NCI-H2029 (cell line): ENCODE measurements at places on chromosomes 11 and 22.

GRCh38 chr22:19059481-19060278 lies 62.5 kb downstream of the DGCR2 start:
- no peak for DNase-seq

GRCh38 chr22:46586531-46587011 lies 33.6 kb upstream of the GRAMD4 start:
- DNase-seq, result no peak

GRCh38 chr11:70611821-70612220 lies 213.5 kb downstream of the CTTN start:
- no peak for DNase-seq

DNA sequence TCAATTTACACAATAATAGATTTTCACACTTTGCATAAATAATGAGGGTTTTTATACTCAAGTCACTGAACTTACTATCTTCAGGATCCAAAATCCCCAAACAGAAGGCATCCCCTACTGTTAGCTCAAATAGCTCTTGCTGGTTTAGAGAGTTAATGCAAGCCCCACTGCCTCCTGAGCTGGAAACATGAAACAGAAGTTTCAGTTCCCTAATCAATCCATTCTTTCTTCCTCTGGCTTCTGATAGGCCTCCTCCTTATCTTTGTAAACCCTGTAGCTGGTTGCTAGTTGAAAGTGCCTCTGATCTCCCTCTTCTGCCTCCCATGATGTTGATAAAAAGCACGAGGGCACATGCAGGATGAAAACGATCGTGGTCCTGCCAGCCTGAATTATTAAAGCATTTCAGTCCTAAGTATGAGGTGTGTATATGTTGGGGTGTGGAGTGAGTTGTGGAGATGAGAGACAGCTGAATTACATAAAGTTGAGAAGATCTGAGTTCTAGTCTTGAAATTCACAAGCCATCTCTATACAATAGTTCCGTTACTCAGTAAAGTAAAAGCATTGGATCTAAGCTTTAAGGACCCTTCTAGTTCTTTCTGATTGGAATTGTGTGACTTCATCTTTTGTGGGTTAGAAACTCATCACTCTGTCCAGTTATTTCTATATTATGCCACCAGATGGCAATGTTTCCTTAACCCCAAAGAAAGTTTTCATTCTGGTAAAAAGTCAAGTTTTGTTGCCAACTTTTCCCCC lies 35.0 kb upstream of the EHF start:
- DNase-seq, result peak; percentile 28

DNA sequence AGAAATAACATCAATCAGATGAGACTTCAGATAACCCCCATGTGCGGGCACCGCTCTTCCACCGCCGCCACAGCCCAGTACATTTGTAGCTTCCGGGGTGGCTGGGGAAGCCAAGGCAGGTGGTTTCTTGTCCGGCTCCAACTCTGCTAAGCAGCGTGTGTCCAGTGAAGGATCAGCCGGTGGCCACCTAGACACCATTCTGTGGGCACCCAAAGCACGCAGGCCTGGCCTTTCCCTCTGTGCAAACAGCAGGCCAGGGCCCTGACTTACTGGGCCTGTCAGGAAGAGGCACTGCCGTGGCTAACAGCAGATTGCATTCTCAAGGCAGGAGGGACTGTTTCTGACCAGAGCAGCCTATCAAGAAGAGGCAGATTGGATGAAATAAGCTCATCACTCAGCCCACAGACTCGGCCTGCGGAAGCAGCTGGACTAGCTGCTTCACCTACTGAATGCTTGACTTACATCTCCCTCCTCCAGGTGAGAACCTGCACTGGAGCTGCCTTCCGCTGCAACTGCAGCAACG lies 74.8 kb downstream of the ETS1 start:
- DNase-seq, result no peak

- DNase-seq, result no peak
These were observed 66.1 kb downstream of the ARHGAP42 start for GRCh38 chr11:100753172-100753543.

GRCh38 chr11:117497206-117497951 lies 169.7 kb downstream of the CEP164 start:
- DNase-seq, result no peak

DNA sequence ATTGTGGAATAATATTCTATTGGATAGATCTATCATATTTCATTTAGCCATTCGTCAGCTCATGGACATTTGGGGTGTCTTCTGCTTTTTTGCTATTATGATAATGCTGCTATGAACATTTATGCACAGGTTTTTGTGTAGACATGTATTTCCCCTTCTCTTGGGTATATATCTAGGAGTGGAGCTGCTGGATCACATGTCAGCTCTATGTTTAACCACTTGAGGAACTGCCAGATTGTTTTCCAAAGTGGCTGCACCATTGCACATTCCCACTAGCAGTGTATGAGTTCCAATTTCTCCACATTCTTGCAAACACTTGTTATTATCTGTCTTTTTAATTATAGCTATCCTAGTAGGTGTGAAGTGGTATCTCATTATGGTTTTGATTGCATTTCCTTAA lies 75.0 kb downstream of the C11orf65 start:
- DNase-seq, result no peak

DNA sequence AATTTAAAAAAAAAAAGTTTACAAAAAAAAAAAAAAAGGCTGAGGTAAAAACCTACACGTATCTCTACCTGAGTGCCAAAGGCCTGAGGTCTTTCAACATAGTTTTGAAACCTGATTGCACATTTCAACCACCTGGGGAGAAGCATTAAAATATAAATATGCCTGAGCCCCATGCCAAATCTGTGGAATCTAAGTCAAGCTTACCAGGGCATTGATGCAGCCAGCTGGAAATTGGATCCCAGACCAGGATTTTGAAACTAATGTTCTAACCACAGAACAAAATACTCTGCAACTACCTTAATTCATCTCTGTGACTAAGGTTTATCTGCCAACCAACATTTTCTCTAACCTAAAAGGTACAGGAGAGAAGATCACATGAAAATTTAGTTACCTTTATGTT lies 38.8 kb upstream of the CHRNA10 start:
- DNase-seq, result no peak

GRCh38 chr22:25572708-25573171 lies 8.3 kb downstream of the GRK3 start:
- DNase-seq, result no peak

DNA sequence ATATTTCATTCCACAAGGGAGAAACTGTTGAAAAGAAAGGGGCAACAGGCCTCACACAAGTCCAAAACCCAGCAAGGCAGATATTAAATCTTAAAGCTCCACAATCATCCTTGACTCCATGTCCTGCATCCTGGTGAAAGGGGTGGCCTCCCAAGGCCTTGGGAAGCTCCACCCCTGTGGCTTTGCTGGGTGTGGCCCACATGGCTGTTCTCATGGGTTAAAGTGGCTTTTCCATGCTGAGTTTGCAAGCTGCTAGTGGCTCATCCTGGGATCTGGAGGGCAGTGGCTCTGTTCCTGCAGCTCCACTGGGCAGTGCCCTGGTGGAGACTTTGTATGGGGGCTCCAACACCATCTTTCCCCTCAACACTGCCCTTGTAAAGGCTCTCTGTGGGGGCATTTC lies 106.4 kb downstream of the CTNND1 start:
- DNase-seq, result no peak

GRCh38 chr11:85590848-85591483 lies 36.2 kb downstream of the DLG2 start:
- DNase-seq, result peak; percentile 2

GRCh38 chr11:63673579-63673978 lies 2.4 kb upstream of the ATL3 start:
- no peak for DNase-seq

DNA sequence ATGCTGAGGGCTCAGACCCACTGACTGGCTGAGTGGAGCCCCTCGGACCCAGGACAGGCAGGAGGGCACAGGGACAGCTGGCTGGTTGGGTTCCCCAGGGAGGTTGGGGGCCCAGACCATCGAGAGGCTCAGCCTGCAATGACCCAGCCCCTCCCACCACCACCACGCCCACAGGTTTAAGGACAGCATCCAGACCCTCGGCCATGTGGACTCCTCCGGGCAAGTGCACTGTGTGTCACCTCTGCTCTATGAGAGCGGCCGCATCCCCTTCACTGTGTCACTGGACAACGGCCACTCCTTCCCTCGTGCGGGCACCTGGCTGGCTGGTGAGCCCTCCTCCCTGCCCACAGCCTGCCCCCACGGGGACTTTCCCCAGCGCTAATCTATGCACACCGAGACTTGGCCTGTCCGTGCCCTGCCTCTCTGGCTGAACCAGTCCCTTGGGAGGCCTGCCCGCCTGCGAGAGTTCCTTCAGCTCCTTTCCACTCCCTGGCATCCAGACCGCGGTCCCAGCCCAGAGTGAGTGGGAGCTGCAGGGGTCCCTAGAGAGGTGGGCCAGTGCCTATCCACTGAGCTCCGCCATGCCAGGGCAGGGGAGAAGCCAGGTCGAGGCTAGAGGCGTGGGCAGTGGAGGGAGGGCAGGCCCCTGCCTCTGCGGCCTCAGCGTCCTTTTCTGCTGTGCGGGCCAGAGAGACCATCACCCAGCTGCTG lies 2.2 kb downstream of the SUSD2 start:
- no peak for DNase-seq

DNA sequence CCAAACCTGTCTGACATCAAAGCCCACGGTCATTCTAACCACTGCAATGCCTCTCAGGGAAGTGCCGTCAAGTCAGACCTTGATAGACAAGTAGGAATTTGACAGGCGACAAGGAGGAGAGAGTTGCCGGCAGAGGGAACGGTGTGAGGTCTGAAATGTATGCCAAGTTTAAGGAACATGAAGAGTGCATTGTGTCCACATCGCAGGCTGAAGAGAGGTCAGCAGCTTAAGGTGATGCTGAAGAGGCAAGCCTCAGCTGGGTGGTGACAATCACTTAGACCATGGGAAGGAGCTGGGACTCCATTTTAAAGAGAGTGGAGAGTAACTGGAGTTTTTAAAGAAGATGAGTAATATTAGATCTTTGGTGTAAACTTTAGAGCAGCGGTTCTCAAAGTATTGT lies 104.9 kb upstream of the TBCEL start:
- no peak for DNase-seq

DNA sequence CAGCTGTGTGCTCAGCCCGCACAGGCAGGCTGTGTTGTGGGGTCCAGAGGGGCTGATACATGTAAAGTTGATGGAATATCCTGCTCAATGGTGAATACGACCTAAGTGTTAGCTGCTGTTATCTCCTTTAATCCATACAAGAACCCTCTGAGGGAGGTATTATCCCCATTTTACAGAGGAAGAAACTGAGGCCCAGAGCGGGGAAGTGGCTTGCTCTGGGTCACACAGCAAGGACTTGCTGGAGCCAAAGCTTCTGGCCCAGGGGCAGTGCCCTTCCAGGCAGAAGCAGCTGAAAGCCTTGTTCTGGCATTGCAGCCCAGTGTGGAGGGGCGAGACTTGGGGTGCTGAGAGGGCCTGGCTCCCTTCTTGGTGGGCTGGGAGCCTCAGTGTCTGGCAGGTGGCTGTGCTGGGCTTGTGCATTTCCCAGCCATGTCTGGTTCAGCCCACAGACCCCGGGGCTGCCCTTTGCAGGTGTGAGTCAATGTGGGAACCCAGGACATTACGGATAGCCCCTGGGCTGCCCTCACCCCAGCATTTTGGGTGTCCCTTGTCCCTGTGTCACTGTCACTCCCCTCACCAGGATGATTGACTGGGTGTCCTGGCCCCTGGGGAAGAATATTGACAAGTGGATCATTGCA lies 10.4 kb downstream of the USP35 start:
- DNase-seq, result no peak

DNA sequence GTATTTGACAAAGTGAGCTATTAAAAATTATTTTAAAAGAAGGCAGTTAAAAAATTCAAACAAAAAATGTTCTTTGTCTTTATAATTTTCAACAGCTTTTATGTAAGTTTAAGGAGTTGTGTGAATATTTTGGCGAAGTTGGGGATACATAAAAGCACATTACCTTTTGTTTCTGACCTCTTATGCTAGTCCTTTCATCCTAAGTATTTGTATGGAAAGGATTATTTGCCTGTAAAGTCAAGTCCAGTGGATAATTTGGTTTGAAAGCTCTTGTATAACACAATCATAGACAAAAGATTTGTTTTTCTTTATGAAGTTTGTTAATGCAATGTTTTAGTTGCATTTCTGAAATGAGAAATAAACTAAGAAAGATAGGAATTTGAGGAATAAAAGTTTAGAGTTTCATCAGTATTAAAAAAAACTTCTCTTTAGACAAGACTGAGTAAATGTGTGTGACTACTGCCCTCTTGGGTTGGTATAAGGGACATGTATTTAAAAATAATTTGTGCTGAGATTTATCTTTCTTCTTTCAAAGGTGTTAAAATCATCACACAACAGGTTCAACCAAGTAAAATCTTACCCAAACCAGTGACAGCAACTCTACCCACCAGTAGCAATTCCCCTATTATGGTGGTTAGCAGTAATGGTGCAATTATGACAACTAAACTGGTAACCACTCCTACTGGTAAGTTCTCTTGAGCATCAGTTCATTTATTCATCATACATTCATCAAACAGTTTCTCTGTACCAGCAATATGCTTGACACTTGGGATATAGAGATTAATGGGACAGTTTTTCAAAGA lies 68.2 kb downstream of the EMSY start:
- no peak for DNase-seq

DNA sequence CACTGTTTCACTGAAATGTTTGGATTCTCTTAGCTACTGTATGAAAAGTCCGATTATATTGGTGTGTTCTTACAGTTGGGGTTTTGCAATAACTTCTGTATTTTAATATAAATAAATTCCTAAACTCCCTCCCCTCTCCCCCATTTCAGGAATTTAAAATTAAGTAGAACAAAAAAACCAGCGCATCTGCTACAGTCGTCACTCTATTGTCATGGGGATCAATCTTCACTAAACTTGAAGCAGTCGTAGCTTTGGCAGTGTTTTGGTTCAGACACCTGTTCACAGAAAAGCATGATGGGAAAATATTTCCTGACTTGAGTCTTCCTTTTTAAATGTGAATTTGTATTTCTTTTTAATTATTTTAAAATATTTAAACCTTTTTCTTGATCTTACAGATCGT lies 9.4 kb downstream of the PIWIL3 start:
- DNase-seq, result no peak

- peak; percentile 31 for DNase-seq
These were observed 54.7 kb upstream of the SLC25A1 start for GRCh38 chr22:19233189-19233661.

DNA sequence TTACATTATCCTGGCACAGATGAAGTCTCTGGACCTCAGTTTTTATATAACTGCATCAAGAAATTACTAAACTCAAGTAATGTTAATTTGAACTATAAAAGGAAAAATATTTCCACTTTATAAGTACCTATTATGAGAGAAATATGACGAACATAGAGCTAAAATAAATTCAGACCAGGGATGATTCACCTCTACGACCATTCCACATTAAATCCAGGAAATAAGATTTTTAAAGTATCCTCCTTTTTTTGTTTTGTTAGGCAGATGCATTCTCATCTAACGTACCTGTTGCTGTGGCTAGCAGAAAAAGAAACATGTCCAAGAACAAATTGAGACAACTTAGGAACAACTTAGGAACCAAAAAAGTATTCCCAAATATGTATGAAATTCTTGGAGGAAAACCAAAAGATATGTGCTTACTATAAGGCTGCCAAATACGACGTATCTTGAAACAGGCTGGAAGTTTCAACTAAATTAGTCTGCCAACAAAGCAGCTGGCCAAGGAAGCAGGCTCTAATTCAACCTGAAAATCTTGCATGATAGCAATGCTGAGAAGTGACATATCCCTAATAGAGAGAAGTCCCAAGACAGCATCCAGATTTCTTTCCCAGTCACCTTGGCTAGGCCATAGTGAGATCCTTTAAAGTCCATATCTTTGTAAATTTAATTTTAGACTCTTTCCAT lies 15.7 kb downstream of the SPTY2D1 start:
- DNase-seq, result no peak
